ENCODE measurements at places on chromosomes 12 and 14.

- no peak for DNase-seq
Measured at GRCh38 chr14:53325176-53325806, 172.2 kb upstream of the DDHD1 start.

GRCh38 chr12:12714276-12715021 lies 2.7 kb upstream of the CDKN1B start:
- DNase-seq, result peak; percentile 52

DNA sequence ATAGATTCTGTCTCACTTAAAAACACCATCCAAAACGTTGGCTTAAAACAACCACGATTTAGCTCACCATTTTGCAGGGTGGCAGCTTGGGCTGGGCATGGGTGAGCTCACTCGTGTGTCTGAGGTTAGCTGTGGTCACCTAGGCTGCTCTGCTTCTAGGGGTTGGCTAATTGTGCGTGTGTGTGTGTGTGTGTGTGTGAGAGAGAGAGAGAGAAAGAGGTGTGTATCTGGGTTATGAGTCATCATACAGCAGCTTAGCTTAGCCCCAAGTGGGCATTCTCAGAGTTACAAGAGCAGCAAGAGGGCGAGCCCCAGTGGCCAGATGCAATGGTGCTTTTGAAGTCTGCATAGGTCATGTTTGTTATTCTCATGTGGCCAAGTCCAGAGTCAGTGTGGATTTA lies 6.0 kb downstream of the FBXW8 start:
- no peak for DNase-seq

GRCh38 chr14:68018598-68018997 lies 199.0 kb downstream of the RAD51B start:
- no peak for DNase-seq

DNA sequence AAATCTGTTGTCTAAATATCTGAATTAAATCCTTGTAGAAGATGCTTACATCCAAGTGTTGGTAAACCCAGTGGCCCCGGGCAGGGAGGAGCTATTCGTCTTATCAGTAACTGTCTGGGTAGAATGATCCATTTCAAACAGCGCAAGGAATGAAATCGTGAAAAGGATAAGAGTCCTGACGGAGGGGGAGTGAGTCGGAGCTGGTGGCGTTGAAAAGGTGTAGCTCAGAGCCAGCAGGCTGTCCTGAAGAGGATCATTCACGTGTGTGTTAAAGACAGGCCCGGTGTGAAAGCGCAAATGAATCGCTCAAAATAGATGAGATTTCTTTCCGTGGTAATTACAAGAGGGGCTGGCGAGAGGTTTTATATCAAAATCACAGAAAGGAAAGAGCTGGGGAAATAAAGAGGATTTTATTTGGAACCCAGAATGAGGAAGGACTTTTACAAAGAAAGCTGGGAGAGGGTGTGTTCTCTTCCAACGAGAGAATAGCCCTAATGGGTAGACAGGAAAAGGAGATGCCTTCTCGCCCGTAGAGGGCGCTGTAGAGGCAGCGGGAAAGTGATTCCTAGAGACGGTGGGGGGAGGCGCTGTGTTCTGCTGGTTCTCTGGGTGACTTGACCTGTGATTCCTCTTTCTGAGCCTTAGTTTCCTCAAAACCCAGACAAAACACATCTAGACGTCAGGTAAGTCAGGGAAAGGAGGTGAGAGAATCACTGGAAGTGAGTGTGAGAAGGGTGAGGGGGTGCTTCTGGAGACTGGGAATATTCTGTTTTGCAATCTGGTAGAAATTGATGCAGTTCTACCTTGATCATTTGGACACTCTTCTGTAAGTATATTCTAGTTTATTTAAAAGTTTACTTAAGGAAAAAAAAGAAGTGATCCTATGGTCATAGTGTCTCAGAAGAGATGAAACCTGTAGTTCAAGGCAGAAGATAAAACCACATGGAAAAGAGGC lies 39.3 kb downstream of the SRRM4 start:
- no peak for DNase-seq

GRCh38 chr14:36797634-36798033 lies 136.0 kb downstream of the PAX9 start:
- DNase-seq, result no peak

DNA sequence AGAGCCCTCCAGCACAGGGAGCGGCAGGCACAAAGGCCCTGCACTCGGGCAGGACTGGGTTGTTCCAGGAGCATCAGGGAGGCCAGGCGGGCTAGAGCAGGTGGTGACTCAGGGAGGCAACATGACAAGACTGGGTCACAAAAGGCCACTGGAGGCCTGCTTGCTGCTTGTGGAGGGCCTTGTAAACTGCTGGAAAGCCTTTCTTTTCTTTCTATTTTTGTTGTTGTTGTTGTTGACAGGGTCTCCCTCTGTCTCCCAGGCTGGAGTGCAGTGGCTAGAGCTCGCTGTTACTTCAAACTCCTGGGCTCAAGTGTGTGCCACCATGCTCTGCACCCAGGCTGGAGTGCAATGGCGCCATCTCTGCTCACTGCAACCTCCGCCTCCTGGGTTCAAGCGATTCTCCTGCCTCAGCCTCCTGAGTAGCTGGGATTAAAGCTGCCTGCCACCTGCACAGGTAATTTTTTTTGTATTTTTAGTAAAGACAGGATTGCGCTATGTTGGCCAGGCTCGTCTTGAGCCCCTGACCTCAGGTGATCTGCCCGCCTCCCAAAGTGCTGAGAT lies 11.8 kb upstream of the RCOR1 start:
- no peak for DNase-seq

- no peak for DNase-seq
Measured at GRCh38 chr14:89973234-89973823, 17.6 kb downstream of the TDP1 start.

DNA sequence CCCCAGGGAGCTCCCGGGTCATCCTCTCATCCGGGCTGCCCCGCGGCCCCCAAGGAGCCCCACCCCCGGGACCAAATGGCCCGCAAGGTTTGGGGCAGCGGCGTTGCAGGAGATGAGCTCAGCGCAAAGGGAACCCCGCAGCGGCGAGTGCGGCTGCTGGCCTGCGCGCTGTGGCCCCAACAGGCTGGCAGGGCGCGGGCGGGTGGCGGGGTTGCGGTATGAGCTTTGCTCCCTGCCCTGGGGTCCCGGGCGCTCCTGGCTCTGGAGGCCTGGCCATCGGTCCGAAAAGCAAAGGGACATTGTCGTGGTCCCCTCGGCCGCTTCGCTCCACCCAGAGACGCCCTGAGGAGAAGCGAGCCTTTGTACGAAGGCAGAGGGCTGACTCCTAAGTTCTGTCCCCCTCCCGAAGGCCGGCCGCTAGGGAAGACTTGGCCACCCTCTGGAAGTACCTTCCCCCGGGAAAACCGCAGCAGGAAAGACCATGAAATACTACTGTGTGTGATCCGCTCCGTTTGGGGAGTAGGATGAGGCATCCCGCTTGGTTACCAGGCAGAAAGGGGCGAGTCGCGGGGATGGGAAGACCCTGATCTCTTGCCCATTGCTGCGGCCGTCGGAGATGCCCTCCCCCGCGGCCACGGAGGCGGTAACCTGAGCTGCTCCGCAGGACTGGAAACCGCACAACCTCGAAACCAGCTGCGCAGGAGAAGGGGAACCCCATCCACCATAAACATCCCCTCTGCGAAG lies 620 bp upstream of the NID2 start:
- DNase-seq, result no peak

- no peak for DNase-seq
Measured at GRCh38 chr12:123571343-123571813, 13.0 kb upstream of the TMED2 start.
